Muscle of leg (tissue), 16 donors: ENCODE measurements at places on chromosomes 6 and 20.
A peak's percentile ranks its signal among the peaks of the same experiment; 100 is the strongest.

DNA sequence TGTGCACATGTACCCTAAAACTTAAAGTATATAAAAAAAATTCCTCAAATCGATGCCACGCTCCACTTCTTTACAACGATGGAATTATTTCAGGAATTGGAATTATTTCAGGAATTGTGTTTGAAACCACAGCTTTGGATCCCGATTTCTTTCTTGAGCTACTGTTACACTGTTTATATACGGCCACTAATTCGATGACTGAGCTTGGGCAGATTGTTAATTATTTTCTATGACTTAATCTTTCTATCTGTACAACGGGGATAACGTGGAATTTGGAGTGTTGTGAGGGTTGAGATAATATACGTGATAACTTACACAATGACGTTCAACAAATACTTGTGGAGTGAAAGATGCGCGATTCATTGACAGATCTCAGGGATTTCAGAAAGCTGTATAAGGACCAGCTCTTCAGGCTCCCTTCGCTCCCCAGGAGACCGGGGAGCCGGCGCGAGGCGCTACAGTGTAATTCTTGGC, 171.3 kb downstream of the SLC16A10 start:
- DNase-seq: no peak

DNA sequence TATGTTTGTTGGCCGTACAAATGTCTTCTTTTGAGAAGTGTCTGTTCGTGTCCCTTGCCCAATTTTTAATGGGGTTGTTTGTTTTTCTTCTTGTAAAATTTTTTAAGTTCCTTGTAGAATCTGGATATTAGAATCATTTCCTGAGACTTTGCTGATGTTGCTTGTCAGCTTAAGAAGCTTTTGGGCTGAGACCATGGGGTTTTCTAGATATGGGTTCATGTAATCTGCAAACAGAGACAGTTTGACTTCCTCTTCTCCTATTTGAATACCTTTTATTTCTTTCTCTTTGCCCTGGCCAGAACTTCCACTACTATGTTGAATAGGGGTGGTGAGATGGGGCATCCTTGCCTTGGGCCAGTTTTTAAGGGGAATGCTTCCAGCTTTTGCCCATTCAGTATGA, 82.6 kb downstream of the SLC24A3 start:
- DNase-seq: no peak

GRCh38 chr6:113879186-113880096, 22.3 kb downstream of the MARCKS start:
- DNase-seq: peak; percentile 95

DNA sequence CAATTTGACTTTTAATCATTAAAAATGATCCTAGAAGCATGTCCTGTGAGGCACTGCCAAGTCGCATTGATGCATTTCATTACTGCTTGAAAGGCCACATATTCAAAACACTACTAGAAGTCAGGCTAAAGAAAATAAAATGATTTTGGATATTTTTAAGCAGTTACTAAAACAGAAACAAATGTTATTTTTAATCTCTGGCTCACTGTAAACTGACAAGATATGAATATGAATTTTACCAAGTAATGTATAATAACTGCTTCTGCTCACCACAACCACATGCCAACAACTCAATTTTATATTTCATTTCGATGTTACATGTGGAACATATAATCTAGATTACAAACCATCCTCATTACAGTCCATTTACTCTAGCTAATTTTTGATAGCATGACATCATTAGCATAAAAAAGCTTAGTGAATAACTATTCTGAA, 90.6 kb downstream of the ATXN1 start:
- DNase-seq: peak; percentile 33

DNA sequence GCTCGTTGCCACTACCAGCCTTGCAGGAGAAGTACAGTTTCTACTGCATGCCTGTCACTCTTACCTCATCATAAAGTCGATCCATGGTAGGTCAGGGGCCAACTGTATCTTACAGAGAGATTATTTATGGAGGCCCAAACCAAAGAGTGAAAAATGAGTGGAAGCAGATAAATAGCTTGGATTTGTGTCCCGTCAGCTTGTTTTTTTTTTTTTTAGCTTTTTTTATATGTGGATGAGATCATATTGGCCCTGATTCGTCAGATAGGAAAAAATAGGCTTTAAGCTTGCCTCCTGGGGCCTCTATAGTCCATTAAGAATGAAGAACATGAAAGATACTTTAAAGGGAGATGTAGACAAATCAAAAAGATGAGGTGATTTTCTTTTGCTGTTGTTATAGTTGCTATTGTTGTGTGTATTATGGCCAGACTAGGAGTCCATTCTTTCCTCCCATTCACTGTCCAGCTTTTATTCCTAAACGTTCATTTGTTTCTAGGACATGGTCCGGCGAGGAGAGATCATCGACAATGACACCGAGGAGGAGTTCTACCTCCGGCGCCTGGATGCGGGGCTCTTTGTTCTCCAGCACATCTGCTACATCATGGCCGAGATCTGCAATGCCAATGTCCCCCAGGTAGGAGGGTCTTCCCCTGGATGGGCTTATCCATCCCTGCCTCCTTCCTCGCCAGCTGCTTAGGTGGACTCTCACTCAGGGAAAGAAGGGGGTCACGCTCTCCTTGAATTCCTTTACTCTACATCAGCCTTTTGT, 43.3 kb upstream of the VSTM2L start:
- no peak for DNase-seq

DNA sequence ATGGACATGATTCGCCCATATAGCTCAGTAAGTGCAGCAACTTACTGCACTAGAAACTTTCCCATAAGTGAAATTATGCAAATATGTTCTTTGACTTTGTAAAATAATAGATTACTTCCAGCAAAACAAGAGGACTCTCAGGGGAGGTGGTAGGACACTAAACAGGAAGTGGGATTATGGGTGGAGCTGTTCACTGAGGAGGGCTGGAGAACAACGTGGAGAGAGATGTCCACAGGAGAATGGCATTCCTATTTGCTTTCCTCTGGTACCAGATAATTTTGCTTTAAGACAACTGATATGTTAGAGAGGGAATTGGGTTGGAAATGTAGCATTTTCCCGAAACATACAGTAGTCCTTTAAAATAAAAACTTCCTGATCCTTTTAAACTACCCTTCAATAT, 3.7 kb downstream of the TPD52L1 start:
- no peak for DNase-seq

- DNase-seq: no peak
Measured at GRCh38 chr20:17617868-17618672, 48.2 kb downstream of the DSTN start.

- no peak for DNase-seq
Measured at GRCh38 chr6:7978736-7979135, 68.1 kb upstream of the TXNDC5 start.

DNA sequence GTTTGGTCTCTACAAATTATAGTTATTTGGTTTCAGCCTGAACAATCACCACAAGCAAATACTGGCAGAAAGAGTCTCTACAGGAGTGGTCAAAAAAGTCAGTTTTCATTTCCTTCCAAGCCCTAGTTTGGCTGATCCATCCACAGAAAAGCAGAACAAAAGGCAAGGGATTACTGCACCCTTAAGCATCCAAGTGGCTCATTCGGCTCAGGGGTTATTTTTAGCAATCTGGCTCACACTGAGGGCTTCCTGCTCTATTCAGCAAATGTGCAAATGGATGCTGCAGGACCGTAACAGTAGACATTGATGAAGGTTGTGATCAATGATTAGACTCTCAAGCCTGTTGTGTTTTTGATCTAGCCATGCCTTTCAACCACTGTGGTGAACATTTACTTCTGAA, 62.2 kb upstream of the FABP7 start:
- DNase-seq: peak; percentile 51

DNA sequence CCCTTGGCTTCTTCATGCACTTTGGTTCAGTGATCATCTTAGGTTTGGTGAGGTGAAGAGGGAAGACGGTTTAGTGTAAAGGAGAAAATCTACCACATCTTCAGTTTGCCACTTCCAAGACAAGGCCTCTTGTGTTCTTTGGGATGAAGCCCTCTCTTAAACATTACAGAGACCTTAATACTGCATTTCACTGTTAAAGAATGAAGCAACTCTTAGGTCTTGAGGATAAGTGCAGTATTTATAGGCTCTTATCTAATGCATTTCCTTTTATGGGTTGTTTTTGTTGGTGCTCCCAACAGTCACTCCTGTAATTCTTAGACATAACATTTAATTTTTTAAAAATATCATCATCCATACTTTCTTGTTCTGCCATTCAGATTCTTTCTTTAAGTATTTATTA, 139.9 kb upstream of the LAMP5 start:
- DNase-seq: no peak

GRCh38 chr6:158789115-158789917, 29.9 kb downstream of the EZR start:
- DNase-seq: peak; percentile 75

DNA sequence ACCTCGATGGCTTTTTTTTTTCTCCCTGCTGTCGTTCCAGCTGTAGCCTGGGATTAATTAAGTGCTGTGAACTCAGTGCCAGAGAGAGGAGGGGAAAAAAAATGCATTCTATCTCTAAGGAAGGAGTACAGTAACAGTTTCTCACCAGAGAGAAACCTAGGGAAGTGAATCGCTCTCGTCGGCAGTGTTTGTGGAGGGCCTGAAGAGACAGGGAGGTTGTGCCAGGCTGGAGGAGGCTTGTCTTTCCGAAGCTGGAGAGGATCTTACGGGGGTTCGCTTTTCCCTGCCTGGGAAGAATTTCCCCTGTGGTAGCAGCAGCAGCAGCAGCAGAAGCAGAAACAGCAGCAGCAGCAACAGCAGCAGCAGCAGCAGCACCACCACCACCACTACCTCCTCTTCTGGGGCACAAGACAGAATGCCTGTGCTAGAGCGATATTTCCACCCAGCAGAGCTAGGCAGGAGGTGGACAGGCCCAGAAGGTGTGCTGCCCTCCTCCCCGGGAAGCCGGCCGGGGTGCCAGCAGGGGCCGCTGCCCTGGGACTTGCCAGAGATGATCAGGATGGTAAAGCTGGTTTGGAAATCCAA, 186.5 kb downstream of the PDE7B start:
- peak; percentile 86 for DNase-seq

DNA sequence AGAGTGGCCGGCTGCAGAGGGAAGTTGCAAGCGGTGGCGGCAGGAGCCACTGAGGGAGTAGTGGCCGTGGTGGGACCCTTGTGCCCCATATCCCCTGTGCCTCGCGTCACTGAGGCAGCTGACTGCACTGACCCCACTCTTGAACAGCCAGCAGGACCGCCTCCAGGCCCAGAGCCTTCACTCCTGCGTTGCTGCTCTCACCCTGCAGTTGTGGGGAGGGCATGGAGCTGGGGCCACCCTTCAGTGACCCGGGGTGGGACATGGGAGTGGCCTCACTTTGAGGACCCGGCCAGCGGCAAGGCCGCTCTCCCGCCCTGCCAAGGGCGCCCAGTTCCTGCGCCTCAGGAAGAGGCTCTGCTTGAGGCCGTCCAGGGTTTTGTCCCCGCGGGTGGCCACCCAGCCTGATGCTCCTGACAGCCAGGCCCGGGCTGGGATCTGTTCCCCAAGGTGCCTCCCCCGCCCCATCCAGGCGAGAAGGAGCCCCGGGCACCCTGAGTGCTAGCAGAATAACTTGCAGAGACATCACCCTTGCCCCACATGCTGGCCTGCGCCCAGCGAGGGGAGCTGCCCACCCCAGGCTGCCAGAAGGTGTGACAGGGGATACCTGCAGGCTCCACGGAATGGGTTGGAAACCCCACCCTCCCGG, 44.4 kb downstream of the HLA-DRA start:
- DNase-seq: no peak

GRCh38 chr6:24979176-24979575, 43.4 kb upstream of the RIPOR2 start:
- DNase-seq: no peak

- peak; percentile 71 for DNase-seq
Measured at GRCh38 chr6:129679758-129680157, 30.2 kb downstream of the ARHGAP18 start.

- peak; percentile 76 for DNase-seq
Measured at GRCh38 chr6:16331384-16332174, 93.2 kb downstream of the GMPR start.

- DNase-seq: no peak
Measured at GRCh38 chr6:6522709-6523108, 65.8 kb upstream of the LY86 start.

- no peak for DNase-seq
Measured at GRCh38 chr6:130447374-130447773, 81.6 kb downstream of the TMEM200A start.

GRCh38 chr6:148364056-148364824, 21.6 kb downstream of the SASH1 start:
- DNase-seq: peak; percentile 66

- DNase-seq: peak; percentile 72
Measured at GRCh38 chr6:137094411-137095008, 49.7 kb upstream of the IL20RA start.

GRCh38 chr6:112482373-112482772, 135.2 kb downstream of the RFPL4B start:
- DNase-seq: no peak

GRCh38 chr6:85390775-85391174, 59.1 kb upstream of the NT5E start:
- DNase-seq: no peak

- DNase-seq: no peak
Measured at GRCh38 chr20:22216984-22217383, 367.4 kb downstream of the FOXA2 start.

DNA sequence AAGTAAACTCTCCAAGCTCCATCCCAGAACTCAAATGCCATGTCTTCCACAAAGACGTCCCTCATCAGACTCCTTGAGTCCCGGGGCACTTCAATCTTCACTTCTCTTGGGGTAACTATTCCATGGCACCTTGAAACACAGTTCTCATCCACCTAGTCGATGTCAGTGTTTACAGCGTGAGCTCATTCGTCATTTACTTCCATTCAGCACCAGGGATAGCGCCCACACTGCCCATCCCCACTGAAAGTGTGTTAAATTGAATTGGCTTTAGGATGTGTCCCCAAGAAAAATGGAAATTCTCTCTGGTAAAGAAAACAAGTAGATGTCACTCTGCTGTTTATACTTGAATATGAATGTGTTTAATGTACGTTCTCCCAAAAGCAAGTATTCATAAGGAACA, 31.3 kb downstream of the KCNK15 start:
- DNase-seq: peak; percentile 45

- DNase-seq: no peak
Measured at GRCh38 chr20:42852691-42853090, 337.0 kb downstream of the PTPRT start.
